Cortex of kidney (tissue), 1 donor: ENCODE measurements at places on chromosomes 2 and 18.

GRCh38 chr2:71861186-71862160 lies 286.2 kb downstream of the CYP26B1 start:
- DNase-seq = no peak

GRCh38 chr2:217948897-217949296 lies 53.9 kb downstream of the TNS1 start:
- DNase-seq = no peak

DNA sequence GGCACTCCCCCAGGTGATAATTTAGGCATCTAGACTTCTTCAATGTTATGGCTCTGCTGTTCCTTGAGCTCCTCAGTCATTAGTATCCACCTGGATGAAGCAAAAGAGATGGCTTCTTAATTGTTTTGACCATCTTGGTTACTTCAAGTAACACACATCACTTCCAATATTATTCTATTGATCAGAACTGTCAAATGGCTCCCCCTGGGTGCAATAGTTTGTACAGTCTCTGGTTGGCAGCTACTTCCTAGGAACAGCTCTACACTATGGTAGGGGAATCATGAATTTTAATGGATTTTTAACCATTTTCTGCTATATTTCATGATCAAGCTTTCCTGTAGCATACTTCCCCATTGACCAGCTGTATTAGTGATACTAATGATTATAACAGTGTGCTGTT lies 157.0 kb downstream of the NYAP2 start:
- no peak for DNase-seq

- no peak for DNase-seq
These were observed 174.8 kb downstream of the BCL2 start for GRCh38 chr18:63144748-63145147.

DNA sequence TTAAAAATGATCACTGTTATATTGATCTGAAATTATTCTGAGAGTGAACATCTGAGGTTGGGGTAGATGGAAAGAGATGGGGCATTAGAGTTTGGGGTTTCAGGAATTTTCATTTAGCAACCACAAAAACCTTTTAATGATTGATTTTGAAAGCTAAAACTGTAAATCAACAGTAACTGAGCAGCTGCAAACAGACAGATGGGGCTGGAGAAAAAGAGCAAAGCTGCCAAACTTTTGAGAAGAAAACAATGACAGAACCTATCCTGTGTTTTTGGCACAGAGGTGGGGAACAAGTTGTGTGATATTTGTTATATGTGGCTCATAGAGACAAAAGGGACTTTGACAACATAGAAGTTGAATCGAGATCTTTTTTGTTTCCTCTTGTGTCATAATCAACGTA lies 415.8 kb upstream of the DSEL start:
- no peak for DNase-seq

- no peak for DNase-seq
These were observed 22.5 kb upstream of the SULT1C2 start for GRCh38 chr2:108266218-108266617.

- no peak for DNase-seq
These were observed 14.2 kb downstream of the INPP4A start for GRCh38 chr2:98458667-98459380.

- DNase-seq = no peak
These were observed 116.0 kb downstream of the MAP3K20 start for GRCh38 chr2:173191601-173192000.
